ENCODE measurements at places on chromosomes 7 and 10. TPM values are rescaled to one million over a fixed set of nuclear protein-coding genes. Genes with fewer than 3 reads are reported as not detected.

DNA sequence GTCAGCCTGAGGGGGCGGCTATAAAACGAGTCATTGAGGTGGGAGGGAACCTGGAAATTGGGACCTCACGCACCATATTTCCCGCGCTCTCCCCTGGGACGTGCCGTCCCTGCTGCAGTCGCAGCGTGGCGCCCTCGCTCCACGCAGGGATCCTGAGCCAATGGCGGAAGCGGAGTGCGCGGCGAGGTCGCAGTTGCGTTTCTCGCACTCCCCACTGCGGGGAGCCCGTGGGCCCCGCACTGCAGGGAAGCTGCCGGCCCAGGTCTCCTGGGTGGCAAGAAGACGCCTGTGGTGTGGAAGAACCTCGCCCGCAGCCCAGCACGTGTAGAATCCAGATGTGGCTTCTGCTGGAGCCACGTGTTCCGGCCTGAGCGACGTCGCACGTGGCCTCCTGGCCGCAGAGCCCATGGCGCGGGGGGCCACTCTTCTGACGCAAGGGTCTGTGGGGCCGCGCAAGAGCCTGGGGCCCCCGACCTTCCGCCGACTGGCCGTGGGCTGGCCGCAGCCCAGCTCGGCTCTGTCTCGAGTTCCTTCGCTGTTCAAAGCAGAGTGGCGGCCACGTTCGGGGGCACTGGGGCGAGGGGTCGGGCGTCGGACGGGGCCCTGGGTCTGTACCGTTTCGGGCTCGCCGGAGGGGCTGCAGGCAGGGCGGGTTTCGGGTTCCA lies 26.4 kb downstream of the HIF1AN start:
- peak; percentile 61 for DNase-seq

DNA sequence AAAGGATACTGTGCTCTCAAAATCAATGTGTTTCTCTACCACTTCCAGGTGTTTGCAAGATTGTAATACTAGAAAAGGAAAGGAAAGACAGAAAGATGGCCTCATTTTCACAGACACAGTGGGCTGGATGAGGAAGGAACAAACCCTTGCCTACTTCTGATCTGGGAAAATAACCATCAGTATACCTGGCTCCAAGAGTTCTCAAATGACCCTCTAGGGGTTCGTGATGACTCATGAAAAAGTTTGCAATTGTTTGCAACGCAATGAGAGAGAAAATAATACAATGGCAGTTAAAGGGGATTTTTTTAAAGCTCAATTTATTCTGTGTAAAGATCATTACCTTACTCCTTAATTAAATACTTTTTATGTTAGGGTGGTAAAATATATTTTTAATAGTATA lies 197.6 kb upstream of the INHBA start:
- DNase-seq: no peak

GRCh38 chr7:142859829-142860228 lies 5.0 kb downstream of the EPHB6 start:
- no peak for DNase-seq

The NXPH1 gene
- total RNA-seq: not detected

- peak; percentile 70 for DNase-seq
Measured at GRCh38 chr7:35839860-35840854, 39.3 kb downstream of the SEPTIN7 start.

DNA sequence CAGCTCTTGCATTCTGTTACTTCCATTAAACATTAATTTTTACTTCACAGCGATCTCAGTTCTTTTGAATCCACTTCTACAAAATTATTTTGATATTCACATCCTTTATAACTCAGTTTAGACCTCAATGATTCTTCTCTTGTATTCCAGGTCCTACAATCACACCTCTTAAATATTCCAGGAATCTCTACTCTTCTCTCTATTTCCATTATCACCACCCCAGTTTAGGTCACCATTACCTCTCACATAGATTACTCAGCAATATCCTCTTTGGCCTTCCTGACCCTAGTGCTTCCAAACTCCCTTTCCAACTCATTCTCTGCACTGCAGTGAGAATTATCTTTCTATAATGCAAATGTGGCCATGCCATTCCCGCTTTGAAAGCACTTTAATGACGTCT lies 27.1 kb upstream of the GPR37 start:
- no peak for DNase-seq

GRCh38 chr10:35606430-35606829 lies 1.3 kb downstream of the GJD4 start:
- no peak for DNase-seq

The ASB10 gene
- total RNA-seq: not detected

DNA sequence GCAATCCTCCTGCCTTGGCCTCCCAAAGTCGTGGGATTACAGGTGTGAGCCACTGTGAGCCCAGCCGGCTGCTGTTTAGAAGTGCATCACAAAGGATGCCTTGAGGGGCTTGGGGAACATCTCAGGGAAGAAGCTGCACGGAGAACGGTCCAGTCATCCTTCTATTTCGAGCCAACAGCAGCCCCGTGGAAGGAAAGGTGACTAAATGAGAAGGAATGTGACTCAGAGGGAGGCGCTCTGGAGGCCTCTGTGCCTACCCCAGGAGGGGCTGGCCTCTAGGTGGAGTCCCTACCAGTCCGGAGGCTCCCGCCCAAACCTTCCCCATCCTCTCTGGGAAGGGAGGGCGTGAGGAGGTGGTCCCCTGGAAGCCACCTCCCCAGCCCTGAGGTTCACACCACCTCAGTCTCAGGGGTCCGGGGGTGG lies 76.2 kb downstream of the CTBP2 start:
- peak; percentile 95 for DNase-seq

GRCh38 chr10:48894911-48895802 lies 44.5 kb downstream of the LRRC18 start:
- no peak for DNase-seq

- DNase-seq: no peak
Measured at GRCh38 chr10:36051500-36051991, 409.4 kb upstream of the FZD8 start.

- peak; percentile 76 for DNase-seq
Measured at GRCh38 chr7:42236976-42237810, at the start of gene GLI3. Gene GLI3 (minus strand): TSS chr7:42237209. CDS start chr7:42223253, 13,956 bp downstream.

- no peak for DNase-seq
Measured at GRCh38 chr7:74684921-74685320, 27.4 kb downstream of the GTF2I start.

The ZNF25 gene
- total RNA-seq: 11.3 TPM

The CYP51A1 gene
- 425 TPM for total RNA-seq

- DNase-seq: no peak
Measured at GRCh38 chr7:347644-348479, 57.9 kb downstream of the FOXL3 start.

- no peak for DNase-seq
Measured at GRCh38 chr7:150586068-150586784, 19.0 kb downstream of the GIMAP4 start.

DNA sequence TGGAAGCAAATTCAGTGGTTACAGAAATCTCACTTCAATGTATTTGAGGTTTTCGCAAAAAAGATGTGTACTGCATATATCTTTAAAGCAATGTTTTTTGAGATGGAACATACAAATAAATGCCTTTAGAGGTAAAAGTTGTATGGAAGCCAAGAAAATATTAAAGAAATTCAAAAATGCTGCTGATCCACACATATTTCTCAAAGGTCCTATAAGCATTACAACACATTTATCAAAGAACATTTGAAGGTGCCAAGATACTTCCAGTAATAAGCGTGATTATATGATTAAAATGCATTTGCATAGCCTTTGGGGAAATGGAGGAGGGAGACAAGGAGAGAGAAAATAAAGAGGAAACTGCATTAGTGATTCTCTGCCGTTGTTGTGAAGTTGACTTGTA lies 260.1 kb downstream of the BICC1 start:
- DNase-seq: no peak

The SLC13A1 gene
- not detected for total RNA-seq

The MARCHF5 gene
- 24.3 TPM for total RNA-seq

- DNase-seq: peak; percentile 11
Measured at GRCh38 chr7:115332691-115333090, 410.8 kb downstream of the MDFIC start.

GRCh38 chr10:60367431-60367830 lies 22.2 kb downstream of the ANK3 start:
- peak; percentile 73 for DNase-seq

DNA sequence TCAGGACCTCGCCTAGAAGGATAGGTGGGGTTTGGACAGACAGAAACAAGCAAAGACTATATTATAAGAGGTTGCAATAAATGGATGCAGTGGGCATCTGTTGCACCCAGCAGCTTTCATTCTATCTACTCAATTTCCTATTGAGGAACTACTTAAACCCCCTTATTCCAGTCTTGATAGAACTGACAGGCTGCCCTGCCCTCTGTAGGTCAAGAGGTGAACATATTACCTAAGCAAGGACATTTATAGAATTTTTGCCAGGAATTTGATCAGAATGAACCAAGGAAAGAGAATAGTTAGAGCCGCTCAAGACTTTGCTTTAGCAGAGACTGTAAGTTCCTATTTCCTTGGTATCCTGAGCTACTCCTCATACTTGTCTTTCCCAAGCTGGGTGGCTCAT lies 9.5 kb downstream of the VTI1A start:
- DNase-seq: no peak

- no peak for DNase-seq
Measured at GRCh38 chr10:42609872-42610271, 28.5 kb downstream of the ZNF33B start.

DNA sequence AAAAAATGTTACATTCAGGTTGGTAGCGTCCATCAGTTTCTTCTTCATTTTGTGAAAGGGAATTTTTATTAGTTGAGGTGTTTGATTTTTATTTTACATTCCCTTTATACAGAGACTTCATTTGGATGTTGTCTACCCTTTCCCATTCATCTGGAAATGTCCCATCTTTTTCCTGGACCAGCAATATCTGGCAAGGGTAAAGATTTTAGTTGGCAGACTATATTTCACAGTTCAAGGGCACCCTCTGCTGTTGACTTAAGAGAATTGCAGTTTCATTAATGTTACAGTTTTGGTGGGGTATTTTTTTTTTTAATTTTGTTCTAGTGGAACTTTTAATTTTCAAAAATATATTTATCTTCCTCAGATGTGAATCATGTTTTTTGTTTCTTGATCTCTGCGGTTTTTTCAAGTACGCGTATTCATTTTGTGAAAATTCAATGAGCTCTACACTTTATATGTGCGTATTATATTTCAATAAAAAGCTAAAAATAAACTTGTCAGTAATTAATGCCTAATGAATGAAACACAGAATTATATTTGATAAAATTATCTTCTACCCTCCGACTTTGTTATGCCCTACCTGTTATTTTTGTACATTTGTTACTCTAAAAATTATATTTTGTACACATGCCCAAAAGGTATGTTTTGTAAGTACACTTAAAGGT lies 97.9 kb upstream of the KLF14 start:
- DNase-seq: peak; percentile 41

- peak; percentile 89 for DNase-seq
Measured at GRCh38 chr7:13336227-13336626, 648.8 kb downstream of the ARL4A start.

The NEURL1 gene
- total RNA-seq: 0.05 TPM

The FGL2 gene
- total RNA-seq: 1.0 TPM

DNA sequence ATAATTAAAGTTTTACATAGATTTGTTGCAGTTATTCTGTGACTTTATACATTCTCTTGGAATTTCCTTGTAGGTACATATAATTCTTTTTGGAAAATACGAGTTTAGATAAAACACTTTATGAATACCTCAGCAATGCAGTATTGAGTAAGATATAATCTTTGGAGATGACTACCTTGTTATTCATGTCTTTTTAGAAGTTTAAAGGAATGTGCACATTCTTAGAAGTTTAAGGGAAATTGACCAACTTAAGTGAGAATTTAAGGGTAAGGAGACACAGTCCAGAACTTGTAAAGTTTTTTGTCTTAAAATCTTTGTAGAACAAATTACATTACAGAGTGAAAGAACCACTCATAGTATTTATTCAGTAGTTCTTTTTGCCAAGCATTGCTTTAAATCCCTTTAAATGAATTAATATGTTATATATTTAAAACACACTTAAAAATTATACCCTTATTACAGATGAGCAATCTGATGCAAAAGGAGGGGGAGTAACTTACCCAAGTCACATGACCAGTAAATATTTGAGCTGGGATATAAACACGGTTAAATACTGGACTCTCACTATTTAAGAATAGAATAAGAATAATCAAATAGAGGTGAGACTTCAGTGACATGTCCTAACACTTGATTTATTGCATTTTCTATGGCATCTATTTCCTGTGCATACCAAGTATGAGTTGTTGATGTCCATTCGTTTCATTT lies 139.5 kb upstream of the FERD3L start:
- DNase-seq: no peak

All from renal cortical epithelial cell (primary cell).